ENCODE measurements at places on chromosomes 1 and 21. TPM values are rescaled to one million over a fixed set of nuclear protein-coding genes. Genes with fewer than 3 reads are reported as not detected.

RNF11 gene
- total RNA-seq, result 119 TPM

CDC42SE1 gene
- total RNA-seq, result 48.6 TPM

CR2 gene
- total RNA-seq, result not detected

EVA1B gene
- 49.8 TPM for total RNA-seq

SH2D5 gene
- total RNA-seq, result 7.2 TPM

Measured in IMR-90 (cell line).